ENCODE measurements at places on chromosomes 16 and 17.

- DNase-seq, result no peak
Measured at GRCh38 chr16:27239906-27240655, 28.5 kb downstream of the NSMCE1 start.

DNA sequence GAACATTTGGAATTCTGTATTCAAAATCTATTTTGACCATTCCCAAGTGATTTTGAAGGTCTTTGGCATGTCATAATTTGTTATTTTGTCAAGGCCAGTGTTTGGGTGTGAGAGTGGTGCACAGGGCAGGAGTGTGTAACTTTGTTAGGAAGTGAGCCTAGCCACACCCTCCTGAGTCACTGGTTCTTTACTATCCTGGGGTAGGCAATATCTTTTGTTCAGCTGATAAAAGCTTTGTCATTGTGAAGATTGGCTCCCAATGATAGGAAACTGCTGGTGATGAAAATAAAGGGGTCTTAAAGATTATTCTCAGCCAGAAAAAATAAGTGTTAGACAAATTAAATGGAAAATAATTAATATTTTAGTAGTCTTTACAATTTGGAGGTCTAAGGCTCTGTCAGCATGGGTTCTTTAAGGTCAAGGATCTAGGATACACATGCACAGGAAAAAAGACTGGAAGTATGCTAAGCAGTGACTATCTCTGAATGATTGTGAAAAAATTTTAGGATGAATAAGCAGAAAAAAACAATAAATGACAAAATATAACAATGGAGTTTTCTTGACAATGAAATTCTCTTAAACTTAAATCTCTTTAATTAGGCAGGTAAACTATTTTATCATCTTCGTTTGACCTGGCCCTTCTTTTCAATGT, 5.1 kb downstream of the UBN1 start:
- DNase-seq, result no peak

DNA sequence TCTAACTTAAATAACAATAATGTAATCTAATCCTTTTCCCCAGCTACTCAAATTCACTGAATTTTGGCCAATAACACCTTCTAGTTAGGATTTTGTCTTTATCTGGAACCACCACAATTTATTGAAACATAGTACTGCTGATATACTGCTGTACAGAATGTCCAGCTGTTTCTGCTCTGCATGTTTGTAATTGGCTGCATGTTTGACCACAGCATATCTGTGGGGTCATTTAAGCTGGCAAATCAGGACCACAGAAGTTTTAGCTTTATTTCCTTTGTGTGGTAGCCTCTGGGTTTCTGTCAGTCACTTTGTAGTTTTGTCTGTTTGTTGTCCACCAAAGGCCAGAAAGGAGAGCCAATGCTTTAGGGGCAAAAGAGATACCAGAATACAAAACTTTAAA, 22.2 kb upstream of the RAB11FIP4 start:
- DNase-seq, result no peak

- DNase-seq, result no peak
Measured at GRCh38 chr16:78852081-78852635, 748.4 kb downstream of the MAF start.

- no peak for DNase-seq
Measured at GRCh38 chr16:80117556-80118130, 423.1 kb upstream of the DYNLRB2 start.

GRCh38 chr16:81657224-81657623, 121.9 kb upstream of the PLCG2 start:
- no peak for DNase-seq

- DNase-seq, result no peak
Measured at GRCh38 chr16:23941963-23942564, 106.3 kb downstream of the PRKCB start.

- DNase-seq, result no peak
Measured at GRCh38 chr16:85850344-85850880, 48.5 kb upstream of the IRF8 start.

- no peak for DNase-seq
Measured at GRCh38 chr16:67648764-67649407, 3.9 kb downstream of the CARMIL2 start.

GRCh38 chr16:67856927-67857546, 9.5 kb upstream of the CENPT start:
- no peak for DNase-seq

GRCh38 chr16:14475370-14476139, 154.5 kb downstream of the PARN start:
- DNase-seq, result no peak

DNA sequence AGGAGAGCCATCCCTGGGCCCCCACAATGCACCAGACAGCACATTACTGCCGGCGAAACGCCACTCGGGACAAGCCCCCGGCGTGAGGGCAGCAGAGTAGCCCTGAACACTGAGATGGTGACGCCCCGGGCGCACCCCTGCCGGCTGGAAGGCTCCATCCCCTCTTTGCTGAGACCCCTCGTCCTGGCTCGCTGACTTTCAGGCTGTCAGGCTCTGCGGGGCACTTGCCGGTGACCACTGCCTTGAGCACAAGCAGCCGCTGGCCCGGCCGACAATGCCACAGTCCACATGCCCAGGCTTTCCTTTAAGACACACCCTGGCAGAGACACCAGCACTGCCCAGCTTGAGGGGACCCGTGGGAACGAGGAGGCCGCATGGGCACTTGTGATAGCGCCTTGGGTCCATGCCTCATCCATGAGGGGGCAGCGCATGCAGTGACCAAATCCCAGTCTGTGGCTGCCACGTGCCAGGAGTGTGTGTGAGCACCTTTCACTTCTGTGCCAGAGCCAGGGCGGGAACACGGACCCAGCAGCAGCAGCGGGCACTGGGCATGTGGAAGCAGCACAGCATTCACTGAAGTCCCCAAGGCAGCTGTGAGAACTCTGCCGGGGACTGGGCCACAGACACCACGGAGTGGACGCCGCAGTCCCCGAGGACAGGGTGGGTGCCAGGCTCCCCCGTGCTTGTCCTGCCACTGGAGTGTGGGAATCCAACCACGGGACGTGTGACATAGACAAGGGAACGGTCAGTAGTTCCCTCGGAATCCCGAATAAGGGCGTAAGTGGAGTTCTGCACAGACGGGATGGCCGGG, 24.5 kb downstream of the NDUFAF8 start:
- DNase-seq, result no peak

- no peak for DNase-seq
Measured at GRCh38 chr16:78005881-78006280, 16.5 kb upstream of the CLEC3A start.

DNA sequence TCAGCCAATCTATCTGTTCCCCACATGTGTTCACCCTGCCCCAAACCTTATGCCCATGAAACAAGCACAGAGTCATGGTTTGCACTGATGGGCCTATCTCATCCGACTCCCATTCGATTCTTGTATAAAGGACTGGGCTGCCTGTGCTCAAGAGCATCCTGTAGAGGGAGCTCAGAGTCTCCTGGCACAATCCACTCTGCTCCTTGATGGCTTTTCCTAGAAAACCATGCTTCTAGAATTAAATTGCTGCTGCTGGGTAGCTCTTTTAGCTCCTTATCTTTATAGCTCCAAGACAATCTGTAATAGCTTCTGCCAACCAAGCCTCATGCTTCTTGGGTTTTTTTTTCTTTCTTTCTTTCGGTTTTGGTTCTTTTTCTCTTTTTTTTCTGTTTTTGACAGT, 9.7 kb downstream of the ZNF19 start:
- no peak for DNase-seq

DNA sequence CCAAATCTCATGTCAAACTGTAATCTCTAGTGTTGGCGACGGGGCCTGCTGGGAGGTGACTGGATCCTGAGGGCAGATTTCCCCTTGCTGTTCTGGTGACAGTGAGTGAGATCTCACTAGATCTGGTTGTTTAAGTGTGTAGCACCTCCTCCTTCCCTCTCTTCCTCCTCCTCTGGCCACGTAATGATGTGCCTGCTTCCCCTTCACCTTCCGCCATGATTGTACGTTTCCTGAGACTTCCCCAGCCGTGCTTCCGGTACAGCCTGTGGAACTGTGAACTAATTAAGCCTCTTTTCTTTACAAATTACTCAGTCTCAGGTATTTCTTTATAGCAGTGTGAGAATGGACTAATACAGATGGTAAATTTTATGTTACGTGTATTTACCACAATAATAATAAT, 49.2 kb downstream of the METTL16 start:
- DNase-seq, result no peak

DNA sequence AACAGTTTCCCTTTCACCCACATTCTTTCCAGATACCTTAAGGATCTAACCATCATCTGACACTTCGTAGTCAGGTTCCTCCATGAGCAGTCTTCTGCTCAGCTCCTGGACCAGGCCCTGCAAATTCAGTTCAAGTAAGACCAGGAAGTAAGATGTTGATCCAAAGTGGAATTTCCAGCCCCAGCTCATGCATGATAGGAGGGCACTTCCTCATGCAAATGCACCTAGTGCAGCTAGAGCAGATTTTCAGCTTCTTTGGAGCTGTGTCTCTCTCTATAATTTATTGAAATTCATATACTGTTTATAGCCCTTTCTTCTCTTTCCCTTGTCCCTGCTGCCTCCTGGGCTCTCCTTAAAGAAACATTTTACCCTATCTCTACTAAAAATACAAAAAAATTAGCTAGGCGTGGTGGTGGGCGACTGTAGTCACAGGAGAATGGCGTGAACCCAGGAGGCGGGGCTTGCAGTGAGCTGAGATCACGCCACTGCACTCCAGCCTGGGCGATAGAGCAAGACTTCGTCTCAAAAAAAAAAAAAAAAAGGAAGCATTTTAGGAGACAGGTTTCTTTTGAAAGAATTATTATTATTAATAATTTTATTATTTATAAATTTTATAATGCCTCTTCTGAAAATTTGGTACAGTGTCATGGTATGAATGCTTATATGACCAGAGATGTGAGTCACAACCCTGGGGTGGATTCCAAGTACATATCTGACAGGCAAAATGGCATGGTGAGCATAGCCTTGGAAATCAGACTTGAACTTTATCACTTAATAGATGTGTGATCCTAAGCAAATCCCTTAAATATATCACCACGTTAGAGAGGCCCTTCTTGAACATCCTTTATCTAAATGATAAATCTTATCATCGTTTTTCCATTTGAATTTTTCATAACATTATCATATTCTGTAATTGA, 94.3 kb downstream of the SSH2 start:
- DNase-seq, result no peak

DNA sequence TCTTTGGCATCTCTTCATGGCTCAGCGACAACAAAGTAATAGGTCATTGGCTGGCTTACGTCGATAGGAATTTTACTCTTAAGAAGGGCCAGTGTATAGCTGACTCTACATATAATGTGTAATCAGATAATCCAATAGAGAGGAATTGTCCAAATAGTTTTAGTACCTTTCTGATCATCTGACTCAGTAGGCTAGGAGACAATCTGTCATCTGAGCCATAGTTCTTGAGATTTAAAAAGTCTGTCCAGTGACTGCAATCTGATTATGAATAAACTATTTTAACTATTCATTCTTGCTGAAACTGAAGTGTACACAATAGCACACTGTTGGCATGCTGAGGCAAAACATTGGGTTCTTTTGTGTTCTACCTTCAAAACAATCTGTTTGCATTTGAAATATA, 21.4 kb upstream of the NOL11 start:
- DNase-seq, result no peak

DNA sequence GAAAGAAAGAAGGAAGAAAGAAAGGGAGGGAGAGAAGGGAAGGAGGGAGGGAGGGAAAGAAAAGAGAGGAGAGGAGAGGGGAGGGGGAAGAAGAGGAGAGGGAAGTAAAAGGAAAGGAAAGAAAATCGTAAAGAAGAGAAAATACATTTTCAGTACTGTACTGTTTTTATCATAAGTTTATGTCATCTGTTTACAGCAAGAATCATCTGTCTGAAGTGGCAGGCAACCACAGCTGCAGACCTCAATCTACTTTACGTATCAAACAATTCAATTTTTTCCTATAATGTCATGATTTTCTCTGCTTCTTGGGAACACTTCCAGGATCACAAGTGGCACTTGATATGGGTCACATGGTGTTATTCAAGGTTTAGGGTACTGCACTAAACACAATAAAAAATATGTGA, 58.3 kb downstream of the USP32 start:
- no peak for DNase-seq

GRCh38 chr17:59512844-59513385, 52.5 kb upstream of the DHX40 start:
- DNase-seq, result no peak

DNA sequence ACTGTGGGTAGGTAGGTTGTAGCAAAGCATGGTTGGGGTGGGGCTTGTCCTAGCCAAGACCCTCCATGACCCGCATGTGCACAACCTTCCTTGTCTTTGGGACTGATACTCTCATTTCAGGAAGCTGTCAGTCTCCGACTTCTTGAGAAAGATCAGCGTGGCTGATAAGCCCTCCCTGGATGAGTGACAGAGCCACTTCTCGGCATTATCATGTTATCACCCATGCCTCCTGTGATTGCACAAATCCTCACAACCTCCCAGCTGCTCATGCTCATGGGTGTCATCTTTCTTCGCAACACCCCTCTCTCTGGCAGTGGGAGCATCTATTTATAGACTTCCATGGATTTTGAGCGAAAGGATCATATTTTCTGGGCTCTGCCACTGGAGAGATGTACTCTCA, 314.2 kb downstream of the FOXL1 start:
- no peak for DNase-seq

DNA sequence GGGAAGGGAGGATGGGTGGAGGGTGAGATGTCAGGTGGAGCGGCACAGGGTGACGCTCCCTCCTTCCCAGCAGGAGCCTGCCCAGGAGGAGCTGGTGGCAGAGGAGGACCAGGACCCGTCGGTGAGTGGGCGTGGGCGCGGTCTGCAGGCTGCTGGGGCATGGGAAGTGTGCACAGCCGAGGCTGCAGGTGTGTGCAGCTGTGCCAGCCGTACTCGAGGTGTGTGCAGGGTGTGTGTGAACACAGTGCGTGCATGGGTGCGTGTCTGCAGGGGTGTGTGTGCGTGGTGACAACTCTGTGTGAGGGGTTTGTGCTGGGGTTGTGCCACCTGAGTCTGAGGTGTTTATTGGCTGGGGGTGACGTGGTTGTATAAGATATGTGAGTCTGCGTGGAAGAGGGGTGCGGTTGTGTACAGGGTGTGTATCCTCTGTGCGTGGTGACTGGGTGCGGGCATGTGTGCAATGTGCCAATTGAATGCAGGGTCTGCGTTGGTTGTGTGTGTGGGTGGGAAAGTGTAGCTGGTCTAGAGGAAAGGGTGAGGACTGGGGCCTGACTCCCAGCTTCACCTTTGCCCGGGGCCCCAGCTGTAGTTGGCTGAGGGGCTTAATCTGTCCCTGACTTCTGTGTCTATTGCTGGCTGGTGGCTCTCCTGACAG, 670 bp downstream of the TNFSF12 start:
- no peak for DNase-seq

DNA sequence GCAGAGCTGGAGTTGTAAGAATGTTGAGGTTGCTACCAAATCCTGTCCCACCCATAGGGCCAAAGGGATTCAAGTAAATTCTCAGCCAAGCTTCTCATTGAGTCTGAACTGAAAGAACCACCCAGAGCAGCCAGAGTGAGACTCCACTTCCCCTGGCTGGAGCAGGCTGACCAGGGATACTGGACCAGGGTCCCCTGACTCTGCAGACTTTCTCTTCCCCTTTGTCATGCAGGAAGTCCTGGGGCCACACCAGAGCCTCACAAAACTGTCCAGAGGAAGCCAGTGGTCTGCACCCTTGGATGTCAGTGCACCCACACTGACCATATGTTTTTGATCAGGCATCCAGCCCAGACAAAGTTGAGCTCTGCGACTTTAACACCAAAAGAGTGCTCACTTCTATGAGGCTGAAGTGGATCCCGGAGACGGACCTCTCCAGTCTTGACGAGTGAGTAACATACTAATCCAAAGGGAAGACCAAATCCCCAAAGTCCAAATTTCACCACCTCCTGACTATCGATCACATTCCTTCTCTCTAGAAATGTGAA, 4.1 kb downstream of the NXN start:
- no peak for DNase-seq

- no peak for DNase-seq
Measured at GRCh38 chr16:6155271-6155670, 1057.7 kb upstream of the EEF2KMT start.

- DNase-seq, result no peak
Measured at GRCh38 chr17:31269036-31269577, 27.9 kb downstream of the OMG start.

Measured in effector memory CD4-positive, alpha-beta T cell (primary cell).